ENCODE measurements at places on chromosomes 11 and 22.

DNA sequence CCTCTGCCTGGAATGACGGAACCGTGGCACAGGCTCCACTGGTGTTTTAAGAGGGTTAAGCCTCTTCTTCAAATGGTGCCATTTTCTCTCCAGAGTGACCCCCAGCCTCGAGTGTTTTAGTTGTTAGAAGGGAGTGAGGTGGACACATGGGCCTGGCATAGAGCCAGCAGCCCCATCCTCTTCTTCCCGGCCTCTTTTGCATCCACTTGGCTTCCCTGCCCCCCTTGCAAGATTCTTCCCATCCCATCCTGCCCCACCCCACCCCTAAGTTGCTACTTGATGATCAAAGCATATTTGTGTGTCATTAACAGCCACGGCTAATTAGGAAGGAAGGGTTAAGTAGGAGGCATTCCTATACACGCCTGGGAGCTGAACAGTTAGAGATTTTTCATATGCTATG is 72.3 kb upstream of the CRYBB3 start:
- no peak for DNase-seq

DNA sequence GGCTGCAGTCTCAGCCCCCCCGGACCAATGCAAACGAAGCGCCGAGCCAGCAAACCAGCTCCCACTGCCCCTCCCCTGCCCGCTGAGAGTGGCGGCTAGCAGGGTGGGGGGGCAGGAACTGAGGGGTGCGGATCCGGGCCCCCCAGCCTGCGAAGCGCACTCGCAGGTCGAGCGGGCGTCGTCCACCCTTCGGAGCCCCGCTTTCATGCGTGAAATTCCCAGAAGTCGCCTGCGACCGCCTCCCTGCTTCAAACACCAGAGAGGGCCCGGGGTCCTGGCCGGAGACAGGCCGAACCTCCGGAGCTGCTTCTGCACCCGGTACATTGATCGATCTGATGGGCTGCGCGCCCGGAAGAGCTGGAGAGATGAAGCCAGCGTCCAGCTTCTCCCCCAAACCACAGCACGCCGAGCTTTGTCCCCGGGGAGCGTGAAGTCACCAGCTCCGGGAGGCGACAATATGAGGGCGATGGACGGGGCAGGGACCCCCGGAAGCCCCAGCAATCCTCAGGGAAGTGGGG is 646 bp upstream of the PATZ1 start:
- peak; percentile 32 for DNase-seq

GRCh38 chr11:129935723-129936122 is 40.3 kb upstream of the NFRKB start:
- no peak for DNase-seq

- DNase-seq = no peak
Observed at GRCh38 chr11:131036514-131036913, 120.2 kb upstream of the SNX19 start.

DNA sequence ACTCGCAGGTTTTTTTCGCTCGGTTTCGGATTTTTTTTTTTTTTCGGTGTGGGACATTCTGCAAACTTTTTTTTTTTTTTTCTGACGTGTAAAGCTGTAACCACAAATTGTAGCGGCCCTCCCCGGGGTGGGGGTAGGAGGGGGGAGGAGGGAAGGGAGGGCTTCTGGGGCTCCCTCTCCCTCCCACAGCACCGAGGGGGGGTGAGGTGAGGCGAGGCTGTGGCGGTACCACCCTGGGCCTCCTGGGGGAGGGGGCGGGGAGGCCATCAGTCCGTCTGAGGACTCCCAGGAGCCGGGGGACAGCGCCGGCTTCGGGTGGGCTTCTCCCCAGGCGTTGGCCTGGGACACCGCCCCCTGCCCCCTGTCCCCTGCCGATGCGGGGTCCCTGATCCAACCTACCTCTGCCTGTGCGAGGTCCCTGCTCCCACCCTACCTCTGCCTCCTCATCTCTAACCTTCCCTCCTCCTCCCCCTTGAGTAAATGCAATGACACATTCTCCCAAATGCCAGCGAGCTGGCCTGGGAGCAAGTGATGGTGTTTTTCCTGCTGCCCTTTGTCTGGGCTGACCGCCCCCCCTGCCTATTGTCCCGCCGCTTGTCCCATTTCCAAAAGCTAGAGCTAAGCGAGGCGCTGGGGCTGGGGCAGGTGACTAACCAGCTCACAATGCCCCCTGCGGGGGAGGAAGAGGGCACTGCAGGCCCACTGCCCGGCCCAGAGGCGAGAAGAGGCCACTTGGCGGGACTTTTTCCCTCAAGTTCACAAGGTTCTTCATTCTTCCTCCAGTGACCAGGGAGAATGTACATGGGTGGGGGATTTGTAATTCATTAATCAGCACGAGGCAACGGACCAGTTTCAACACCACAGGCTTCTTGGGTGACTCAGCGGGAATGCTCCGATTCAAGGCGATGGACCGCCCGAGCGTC is 511 bp upstream of the CLCF1 start:
- peak; percentile 96 for DNase-seq

GRCh38 chr11:128678024-128678423 is 15.8 kb upstream of the FLI1 start:
- DNase-seq = no peak

DNA sequence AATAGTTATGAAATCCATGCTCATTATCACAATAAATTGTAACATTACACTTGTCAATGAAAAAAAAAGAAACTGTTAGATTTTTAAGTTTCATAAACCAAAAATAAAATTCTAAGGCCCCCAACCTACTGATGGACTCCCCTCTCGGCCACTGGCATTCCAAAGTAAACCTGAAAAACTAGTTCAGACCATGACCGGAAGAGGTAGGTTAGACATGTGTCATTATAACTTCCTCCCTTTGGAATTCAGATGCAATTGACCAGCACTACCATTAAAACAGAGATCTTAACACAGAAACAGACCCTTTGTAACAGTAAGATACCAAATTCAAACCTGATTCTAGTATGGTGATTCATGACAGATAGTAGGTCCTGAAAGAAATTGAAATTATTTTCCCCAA is 12.9 kb downstream of the OR10A6 start:
- DNase-seq = no peak

GRCh38 chr11:95521133-95521542 is 268.4 kb downstream of the FAM76B start:
- DNase-seq = peak; percentile 89

DNA sequence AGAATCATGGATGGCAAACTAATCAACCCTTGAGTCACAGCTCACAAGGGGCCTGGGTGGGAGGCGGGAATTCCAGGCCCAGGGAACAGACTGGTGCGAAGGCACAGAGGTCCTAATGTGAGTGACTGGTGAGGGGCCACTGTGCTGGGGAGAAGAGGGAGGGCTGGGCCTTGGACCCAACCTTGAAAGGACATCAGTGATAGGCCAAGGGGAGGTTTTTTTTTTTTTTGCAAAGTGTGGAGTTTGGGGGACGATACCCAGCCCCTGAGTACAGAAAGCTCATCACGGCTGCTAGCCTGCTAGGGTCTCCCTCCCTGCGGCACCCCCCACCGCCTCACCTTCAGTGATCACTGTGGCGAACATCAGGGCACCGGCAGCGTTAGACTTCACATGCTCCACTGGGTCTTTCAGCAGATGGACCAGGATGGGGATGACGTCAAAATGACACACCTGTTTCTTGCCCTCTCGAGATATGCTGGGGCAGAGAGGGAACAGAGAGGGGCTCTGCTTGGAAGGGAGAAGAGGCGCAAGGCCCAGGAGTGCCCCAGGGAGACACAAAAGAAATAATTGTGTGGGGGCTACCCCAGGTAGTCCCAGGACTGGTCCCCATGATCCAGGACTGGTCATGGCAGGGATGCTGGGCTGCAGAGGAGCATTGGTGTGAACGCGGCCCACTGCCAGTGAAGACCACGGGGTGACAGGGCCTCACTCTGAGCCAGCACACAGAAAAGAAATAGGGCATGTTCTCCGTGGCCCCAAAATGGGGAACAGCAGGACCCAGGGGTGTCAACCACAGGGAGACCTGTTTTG is 8.6 kb upstream of the GNAZ start:
- no peak for DNase-seq

GRCh38 chr11:6224421-6224820 is 10.0 kb downstream of the FHIP1B start:
- DNase-seq = no peak

DNA sequence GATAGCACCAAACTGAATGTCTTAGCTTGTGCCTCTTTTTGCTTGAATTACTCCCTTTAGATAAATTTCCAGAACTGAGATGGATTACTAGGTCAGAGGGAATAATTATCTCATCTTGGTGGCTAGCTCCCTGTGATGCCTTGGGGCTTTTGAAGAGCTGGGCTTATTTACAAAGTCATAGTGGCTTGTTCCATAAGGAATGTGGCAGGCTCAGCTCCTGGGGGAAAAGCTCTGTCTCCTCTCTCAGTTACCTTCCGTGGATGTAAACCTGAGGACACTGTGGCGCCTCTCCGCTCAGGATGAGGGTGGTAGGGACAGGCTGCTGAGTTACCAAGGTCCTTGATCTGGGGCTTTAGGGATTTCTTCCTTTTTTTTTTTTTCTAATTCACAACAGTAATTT is 121.7 kb downstream of the PARVA start:
- DNase-seq = no peak

DNA sequence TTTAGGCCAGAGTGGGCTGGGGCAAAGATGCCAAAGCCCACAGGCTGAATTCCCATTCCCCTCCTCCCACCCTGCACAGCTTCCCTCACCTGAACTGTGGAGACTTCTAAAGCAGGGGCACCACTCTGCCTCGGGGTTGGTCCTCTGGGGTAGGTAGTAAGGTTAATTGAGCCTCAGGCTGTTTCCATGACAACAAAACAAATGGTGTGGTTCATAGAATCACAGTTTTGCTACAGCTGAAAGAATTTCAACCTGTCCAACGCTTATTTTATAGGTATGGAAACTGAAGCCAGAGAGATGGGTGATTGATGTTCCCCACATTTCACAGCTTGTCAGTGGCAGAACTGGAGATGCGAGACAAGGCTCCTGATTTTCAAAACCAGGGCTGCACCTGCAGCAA is 109.5 kb downstream of the SNX19 start:
- no peak for DNase-seq

- no peak for DNase-seq
Observed at GRCh38 chr11:131534611-131535010, 164.2 kb downstream of the NTM start.

DNA sequence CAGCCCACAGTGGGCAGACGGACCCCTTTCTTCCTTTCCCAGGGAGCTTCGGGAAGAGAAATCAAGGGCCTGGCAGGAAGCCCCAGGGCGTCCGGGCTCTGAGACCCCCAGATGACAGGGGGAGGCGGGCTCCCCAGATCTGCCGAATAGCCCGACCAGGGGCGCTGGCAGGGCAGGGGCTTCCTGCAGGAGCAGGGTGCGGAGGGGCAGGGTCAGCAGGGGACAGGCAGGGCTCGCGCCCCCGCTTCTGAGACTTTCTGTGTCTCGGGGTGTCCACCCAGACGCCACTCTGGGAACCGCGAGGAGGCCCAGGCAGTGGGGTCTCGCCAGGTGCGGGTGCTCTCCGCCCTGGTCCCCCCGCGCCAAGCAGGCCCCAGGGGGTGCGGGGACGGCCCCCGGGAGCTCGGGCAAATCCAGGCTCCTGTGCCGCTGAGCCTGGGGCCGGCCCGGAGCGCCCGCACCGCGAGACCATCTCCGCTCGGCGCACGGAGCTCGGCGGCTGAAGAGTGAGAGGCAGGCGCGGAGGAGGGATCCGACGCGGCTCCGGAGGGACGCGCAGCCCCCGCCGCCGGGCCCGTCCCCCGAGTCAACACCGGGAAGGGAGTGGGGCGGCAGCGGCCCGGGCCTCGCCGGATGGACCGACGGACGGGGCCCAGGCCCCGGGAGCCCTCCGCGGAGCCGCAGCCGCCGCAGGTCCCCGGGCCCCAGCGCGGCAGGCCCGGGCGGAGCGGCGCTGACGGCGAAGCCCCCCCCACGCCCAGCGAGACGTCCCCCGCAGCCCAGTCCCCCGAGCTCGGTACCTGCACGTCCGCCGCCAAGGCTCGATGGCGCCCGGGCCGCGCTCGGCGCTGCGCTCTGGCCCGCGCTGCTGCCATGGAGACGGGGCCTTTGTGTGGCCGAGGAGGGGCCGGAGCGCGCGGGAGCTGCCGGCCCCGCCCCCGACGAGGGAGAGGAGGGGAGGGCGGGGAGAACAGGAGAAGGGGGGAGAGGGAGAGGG is at the start of gene PLXNB2:
Gene PLXNB2 (minus strand): TSS at position 894 of the 997 bp plus-strand sequence. CDS start 17,062 bp downstream, outside the sequence.
- no peak for DNase-seq

GRCh38 chr22:50621356-50621880 is 6.5 kb downstream of the ARSA start:
- no peak for DNase-seq

GRCh38 chr11:33828604-33829429 is 54.5 kb upstream of the FBXO3 start:
- DNase-seq = peak; percentile 18

- peak; percentile 76 for DNase-seq
Observed at GRCh38 chr11:130861902-130862860, 54.1 kb downstream of the SNX19 start.
